ENCODE measurements at places on chromosomes 1 and 21.

- DNase-seq = no peak
These were observed 10.2 kb upstream of the GNL2 start for GRCh38 chr1:37605806-37606474.

- no peak for DNase-seq
These were observed 441.9 kb upstream of the ADAMTS5 start for GRCh38 chr21:27408826-27409225.

GRCh38 chr1:111228748-111229126 lies 1.2 kb downstream of the CHI3L2 start:
- DNase-seq = no peak

DNA sequence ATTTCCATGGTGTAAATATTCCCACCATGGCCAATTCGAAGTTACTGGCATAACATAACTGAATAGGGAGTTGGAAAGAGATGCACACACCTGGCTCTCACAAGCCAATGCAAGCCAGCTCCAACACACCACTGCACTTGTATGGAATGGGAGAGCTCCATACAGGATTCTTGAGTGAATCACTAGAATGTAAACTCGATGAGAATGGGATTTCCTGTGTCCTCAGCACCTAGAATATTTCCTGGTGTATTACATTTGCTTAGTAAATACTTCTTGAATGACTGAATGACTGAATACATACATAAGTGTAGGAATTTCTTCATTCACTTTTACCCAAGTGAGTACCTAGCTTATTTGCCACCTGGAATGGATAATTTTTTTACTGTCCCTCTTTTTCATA lies 16.2 kb upstream of the PPIE start:
- DNase-seq = no peak
